Type B pancreatic cell (in vitro differentiated cells): ENCODE measurements at places on chromosomes 16 and 17. TPM values are rescaled to one million over a fixed set of nuclear protein-coding genes. Genes with fewer than 3 reads are reported as not detected.

GRCh38 chr16:48622456-48623303, 12.7 kb upstream of the N4BP1 start:
- DNase-seq = peak; percentile 58

KCNJ2 gene
- 7.5 and 8.6 TPM in 2 replicates for total RNA-seq

DOC2B gene
- 3.1 and 6.3 TPM in 2 replicates for total RNA-seq

GRCh38 chr16:75099075-75099667, 17.4 kb downstream of the LDHD start:
- no peak for DNase-seq

GRCh38 chr17:68613739-68614298, 12.7 kb upstream of the FAM20A start:
- no peak for DNase-seq

SECTM1 gene
- total RNA-seq = 13.2 and 17.7 TPM in 2 replicates

DNA sequence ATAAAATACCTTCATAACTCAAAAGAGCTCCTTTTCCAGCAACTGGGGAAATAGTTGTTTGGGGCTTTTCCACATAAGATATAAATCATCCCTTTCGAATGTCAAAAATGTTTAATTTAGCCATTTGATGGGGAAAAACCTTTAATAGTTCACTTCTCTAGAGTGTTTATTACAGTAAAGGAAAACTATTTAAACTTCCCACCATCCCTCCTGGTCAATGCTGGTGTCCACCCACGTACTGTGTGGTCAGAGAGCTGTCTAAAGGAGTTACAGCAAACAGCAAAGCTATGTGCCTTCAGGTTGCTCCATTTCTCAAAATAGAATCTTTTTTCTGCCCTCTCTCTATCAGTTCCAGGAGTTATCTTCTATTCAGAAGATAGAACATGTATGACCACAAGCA, 33.5 kb downstream of the KANSL1 start:
- no peak for DNase-seq

- DNase-seq = no peak
Observed at GRCh38 chr16:2586241-2586640, 48.4 kb downstream of the PDPK1 start.

ERN1 gene
- 12.1 and 13.9 TPM in 2 replicates for total RNA-seq

- DNase-seq = no peak
Observed at GRCh38 chr16:70437017-70437581, 1.8 kb downstream of the ST3GAL2 start.

DNA sequence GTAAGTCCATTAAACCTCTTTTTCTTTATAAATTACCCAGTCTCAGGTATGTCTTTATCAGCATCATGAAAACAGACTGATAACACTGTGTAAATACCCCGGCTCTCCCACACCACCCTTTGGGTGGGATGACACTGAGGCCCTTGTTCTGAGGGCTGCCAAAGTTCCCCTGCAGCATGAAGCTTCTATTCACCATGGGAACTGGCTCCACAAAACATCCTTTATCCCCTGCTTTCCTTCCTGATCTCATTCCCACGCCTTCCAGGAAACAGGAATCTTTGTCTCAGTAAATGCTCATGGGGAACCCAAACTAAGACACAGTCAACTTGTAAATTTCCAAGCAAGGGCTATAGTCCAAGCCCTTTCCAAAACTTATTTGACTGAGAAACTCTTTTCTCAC, 88.4 kb downstream of the ABCC12 start:
- no peak for DNase-seq

DNA sequence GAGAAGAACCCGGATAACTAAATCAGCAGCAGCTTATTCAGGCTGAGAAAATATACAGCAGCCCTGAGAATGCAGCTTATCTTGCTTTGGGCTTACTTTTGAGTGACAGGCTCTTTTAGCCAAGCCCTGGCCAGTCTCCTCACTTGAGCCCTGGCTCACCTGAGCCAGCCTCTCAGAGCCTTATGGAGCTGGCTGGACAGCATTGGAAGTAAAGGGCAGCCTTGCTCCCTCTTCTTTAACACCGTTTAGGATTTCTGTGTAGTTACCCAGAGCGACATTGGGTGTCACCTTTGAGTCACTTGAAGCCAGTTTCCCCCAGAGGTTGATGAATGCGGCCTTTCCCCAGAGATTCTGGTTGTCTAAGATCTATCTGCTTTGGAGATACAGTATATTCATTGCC, 7.7 kb upstream of the NPIPB2 start:
- DNase-seq = no peak

- DNase-seq = no peak
Observed at GRCh38 chr17:67443931-67444595, 67.0 kb downstream of the PITPNC1 start.

- no peak for DNase-seq
Observed at GRCh38 chr16:23155445-23156049, 6.3 kb upstream of the USP31 start.

MSLN gene
- total RNA-seq = 0.77 and 0.81 TPM in 2 replicates

- no peak for DNase-seq
Observed at GRCh38 chr16:81657781-81658180, 121.3 kb upstream of the PLCG2 start.

DNA sequence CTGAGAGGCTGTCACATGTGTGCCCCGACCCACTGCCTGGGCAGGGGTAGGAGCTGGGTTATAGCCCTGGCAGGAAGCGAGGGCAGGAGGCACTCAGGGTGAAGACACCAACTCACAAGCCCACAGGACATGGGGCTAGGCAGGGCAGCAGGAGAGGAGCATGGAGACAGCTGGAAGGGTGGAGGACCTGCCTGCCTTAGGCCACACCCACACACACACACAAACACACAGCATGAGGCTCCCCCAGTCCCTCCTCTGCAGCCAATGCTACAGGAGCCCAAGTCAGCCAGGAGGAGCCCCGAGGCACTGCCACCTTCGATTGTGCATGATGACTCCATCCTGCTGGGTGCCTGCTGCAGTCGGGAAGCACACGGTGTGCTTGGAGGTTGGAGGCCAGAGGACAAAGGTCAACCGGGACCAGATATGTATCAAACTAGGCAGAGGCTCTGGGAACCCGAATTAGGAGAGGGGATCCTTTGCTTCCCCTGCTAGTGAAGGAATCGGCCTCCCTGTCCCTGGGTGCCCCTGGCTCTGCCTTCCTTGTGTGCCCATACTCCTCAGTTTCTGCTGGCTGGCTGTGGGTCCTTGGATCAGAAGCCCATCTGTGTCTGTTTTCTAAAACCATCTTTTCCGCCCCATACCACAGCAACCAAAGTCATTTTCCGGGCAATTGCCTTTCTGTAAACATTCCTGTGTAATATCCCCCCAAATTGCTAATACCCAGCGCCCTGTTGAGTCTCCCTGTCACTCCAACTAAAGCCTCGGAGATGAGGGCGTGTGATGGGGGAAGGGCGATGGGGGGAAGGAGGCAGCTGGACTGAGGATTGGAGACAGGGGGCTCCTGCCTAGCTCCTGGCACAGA, 20.5 kb downstream of the SRCIN1 start:
- DNase-seq = no peak

DNA sequence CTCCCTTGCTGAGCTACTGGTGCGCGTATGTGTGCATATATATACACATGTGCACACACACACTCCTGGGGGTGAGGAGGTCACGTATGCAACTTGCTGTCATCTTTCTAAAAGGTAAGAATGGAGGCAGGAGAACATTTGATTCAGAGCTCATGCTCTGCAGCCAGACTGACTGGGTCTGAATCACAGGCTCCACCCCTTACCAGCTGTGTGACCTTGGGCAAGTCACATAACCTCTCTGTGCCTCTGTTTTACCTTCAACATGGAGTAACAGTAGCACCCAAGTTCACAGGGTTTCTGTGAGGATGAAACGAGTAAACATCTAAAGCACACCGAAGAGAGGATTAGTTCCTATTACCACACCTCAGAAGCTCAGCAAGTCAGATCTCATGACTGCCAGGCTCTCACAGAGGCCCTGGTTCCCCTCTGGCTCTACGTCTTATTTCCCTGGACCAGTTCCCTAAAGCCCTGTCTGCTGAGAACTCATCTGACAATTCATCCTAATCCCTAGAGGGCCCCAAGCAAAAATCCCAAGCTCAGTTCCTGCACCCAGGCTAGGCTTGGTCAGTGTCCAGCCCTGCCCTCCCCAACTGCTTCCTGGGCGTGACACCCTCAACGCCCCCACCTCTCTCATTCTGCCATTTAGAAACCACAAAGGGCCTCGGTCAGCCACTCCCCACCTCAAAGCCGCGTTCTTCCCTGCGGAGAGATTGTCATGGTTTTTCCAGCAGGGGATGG, 28.7 kb downstream of the ABR start:
- DNase-seq = no peak

CLEC19A gene
- not detected in 2 replicates for total RNA-seq

SERPINF2 gene
- 28.3 and 36.3 TPM in 2 replicates for total RNA-seq

SLC13A5 gene
- 2.2 and 2.9 TPM in 2 replicates for total RNA-seq

CA4 gene
- total RNA-seq = 11.4 and 21.1 TPM in 2 replicates

- DNase-seq = no peak
Observed at GRCh38 chr17:41015454-41015853, 6.5 kb upstream of the KRTAP3-1 start.

RND2 gene
- total RNA-seq = 3.3 and 7.1 TPM in 2 replicates

- no peak for DNase-seq
Observed at GRCh38 chr16:46775214-46775613, 27.1 kb upstream of the MYLK3 start.

ACSM3 gene
- total RNA-seq = 22.6 and 51.2 TPM in 2 replicates

DNA sequence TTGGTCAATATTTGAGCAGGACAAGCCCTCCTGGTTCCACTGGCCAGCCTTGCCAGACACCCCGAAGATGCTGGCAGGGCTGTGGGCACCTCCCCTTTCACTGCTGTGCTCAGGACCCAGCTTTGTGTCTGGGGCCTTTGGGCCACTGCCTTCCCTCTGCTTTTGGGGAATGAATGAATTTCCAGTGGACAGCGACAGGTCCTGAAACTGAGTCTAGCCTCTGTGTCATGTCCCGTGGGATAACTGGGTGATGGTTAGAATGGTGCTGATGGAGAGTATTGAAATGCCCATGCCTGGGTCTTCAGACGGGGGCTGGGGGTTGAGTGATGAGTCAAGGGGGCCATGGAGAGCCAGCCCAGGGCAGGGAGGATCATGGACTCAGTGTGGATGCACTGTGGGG, 135.8 kb downstream of the FOXL1 start:
- no peak for DNase-seq

DNA sequence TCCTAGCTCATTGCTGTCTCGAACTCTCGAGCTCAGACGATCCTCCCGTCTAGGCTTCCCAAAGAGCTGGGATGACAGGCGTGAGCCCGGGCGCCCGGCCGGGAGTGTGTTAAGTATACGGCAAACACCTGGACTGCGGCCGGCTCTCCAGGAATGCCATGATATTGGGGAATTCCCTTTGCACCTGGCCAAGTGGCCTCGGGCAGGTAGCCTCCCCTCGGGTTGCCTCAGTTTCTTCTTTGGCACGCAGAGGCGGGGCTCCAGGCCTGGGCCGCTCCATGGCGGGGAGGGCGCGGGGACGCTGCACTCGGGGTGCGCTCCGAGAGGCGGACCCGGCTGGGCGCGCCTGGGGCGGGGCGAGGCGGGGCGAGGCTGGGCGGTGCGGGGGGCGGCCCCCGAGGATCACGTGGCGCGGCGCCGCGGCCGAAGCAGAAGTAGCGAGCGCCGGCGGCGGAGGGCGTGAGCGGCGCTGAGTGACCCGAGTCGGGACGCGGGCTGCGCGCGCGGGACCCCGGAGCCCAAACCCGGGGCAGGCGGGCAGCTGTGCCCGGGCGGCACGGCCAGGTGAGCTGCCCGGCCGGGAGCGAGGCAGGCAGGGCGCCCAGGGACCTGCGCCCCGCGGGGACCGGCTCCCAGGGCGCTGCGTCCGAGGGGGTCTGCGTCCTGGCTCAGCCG, at the start of gene PLCG2:
Gene PLCG2, plus strand, starts transcription at position 431 of the 675 bp plus-strand sequence. CDS start 6,699 bp downstream, outside the sequence.
- peak; percentile 79 for DNase-seq

KRTAP29-1 gene
- total RNA-seq = not detected in 2 replicates

DNA sequence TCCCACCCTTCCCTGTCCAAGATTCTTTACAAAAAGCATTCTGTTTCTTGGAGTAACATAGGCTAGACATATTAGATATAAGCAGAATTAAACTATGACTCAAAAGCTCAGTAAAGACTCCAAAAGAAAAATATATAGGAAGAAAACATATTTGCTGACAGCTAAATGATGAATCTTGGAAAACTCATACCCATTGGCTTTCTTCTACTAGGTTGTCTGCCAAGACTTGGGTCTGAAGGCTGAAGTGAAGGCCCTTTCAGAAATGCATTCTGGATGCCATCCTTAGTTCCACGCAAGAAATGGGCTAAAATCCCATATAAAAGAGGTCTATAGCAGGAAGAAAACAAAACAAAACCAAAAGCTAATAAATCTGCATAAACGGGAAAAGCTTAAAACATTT, 15.1 kb downstream of the CEP20 start:
- no peak for DNase-seq

GRCh38 chr16:75288596-75289120, 37.2 kb upstream of the BCAR1 start:
- DNase-seq = no peak
